ENCODE measurements at places on chromosomes 16 and 17. TPM values are rescaled to one million over a fixed set of nuclear protein-coding genes. Genes with fewer than 3 reads are reported as not detected.

The ZACN gene
- total RNA-seq = not detected

DNA sequence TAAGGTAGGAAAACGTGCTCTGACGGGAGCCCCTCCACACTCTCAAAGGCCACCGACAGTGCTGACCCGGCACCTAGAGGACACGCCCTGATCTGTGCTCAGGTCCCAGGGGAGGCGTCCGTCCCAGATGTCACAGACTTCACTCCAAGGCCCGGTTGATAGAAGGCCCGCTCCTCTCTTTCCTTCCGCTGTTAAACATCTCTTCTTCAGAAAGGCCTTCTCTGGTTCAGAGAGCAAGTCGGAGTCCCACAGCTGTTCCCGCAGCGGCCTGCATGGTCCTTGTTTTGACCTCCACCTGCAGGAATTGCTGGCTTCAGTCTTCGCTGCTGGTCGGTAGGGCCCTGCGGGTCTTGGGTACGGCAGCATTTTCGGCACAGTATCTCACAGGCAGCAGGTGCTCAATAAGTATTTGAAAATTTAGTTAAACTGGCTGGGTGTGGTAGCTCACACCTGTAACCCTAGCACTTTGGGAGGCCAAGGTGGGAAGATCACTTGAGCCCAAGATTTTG is 88.5 kb downstream of the MRC2 start:
- no peak for DNase-seq

- DNase-seq = no peak
Measured at GRCh38 chr17:9105068-9105868, 84.0 kb downstream of the NTN1 start.

DNA sequence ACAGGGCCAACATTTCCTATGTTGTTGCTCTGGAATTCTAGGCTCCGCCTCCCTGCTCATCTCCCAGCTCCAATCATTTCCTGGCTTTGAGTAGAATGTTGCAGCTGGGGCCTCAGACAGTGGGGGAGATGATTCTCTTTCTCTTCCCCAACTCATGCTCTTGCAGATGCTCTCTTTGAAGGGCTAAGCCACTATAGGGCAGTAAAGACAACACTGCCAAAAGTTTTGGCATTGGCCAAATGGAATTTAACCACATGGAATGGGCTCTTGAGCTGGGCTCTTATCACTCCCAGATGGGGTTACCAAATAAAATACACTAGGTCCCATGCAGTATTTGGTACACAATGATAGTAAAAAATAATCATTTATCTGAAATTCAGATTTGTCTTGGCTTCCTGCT is 19.6 kb upstream of the EFCAB13 start:
- DNase-seq = peak; percentile 69

- no peak for DNase-seq
Measured at GRCh38 chr17:70373369-70373768, 204.0 kb downstream of the KCNJ2 start.

Data from fibroblast of the aortic adventitia (primary cell).